ENCODE measurements at places on chromosomes 2 and 18. TPM values are rescaled to one million over a fixed set of nuclear protein-coding genes. Genes with fewer than 3 reads are reported as not detected.

DNA sequence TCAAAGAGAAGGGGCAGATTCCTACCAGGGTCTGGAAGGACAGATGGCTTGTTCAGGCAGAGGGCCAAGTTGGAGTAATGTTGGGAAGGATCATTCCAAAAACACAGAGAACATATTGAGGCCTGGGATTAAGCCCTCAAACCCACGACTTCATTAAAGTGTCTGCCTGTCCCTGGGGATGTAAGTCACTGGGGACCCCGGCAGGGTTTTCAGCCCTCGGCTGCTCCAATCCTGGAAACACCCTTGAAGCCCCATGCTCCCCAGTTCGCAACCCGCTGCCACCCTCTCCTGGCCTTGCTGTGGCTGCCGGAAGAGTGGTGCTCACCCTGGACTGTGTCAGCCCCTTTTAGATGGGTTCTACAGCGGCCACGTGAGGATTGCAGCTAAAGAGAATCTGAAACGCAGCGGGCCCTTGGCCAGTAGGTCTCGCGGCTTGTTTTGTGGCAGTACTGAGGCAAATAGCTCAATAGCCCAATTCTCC is 79.9 kb downstream of the EPAS1 start:
- DNase-seq: no peak
- H3K27ac ChIP-seq: no peak overlapping the region
- no peaks in the 10 kb centered on the region for H3K4me1 ChIP-seq
- H3K36me3 ChIP-seq: no peaks in the 10 kb centered on the region

- H3K27me3 ChIP-seq: peaks cover 3% of the 10 kb centered on the region
- DNase-seq: no peak
These were observed 109.7 kb upstream of the KCNJ3 start for GRCh38 chr2:154588838-154589237.

DNA sequence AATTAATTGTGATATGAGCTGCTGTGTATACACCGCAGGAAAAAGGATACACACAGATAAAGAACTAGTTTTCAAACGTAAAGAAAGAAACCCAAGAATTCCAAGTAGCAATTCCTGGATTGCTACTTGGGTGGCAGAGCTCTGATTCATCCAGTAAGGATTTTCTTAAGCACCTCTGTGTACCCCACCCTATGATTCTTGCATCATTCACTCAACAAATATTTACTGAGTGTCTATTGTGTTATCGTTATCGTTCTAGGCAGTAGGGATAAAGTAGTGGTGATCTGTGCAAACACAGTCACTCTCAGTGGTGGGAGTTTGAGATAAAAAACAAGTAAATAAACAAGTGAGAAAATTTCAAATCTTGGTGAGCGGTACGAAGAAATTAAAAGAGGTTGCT is 4.9 kb upstream of the TMEM200C start:
- H3K4me3 ChIP-seq: no peak overlapping the region
- H3K4me1 ChIP-seq: peaks cover 2% of the 10 kb centered on the region
- H3K27me3 ChIP-seq: peaks cover 15% of the 10 kb centered on the region
- DNase-seq: no peak
- H3K36me3 ChIP-seq: no peaks in the 10 kb centered on the region
- no peak overlapping the region for H3K27ac ChIP-seq

- H3K36me3 ChIP-seq: no peaks in the 10 kb centered on the region
- H3K4me1 ChIP-seq: peaks cover 8% of the 10 kb centered on the region
- H3K27ac ChIP-seq: no peak overlapping the region
- DNase-seq: no peak
These were observed 88.4 kb upstream of the SMAD2 start for GRCh38 chr18:48018851-48019250.

- H3K27me3 ChIP-seq: peaks cover 10% of the 10 kb centered on the region
- no peaks in the 10 kb centered on the region for H3K36me3 ChIP-seq
- no peak overlapping the region for H3K27ac ChIP-seq
- no peaks in the 10 kb centered on the region for H3K4me1 ChIP-seq
- H3K4me3 ChIP-seq: no peak overlapping the region
These were observed 7.7 kb downstream of the CCL20 start for GRCh38 chr2:227821043-227821942.

DNA sequence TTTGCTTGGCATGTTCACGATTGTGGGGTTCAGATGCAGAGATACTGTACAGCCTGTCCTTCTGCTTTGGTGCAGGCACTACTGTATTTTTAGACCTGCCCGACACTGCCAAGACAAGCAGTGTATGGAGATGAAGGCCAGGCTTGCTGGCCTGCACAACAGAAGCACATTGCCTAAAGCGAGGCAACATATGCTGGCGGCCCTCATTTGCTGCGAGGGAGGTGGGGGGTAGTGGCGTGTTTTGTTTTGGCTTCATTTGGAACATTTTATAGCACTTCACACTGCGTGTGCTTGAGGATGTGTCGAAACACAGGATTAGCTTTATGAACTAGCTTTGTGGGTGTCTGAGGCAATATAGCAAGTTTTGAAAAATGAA is 27.0 kb downstream of the TMEM182 start:
- H3K4me3 ChIP-seq: no peak overlapping the region
- H3K4me1 ChIP-seq: no peaks in the 10 kb centered on the region
- DNase-seq: no peak
- no peak overlapping the region for H3K27ac ChIP-seq
- H3K27me3 ChIP-seq: no peaks in the 10 kb centered on the region

PAIP2B gene
- 1.6 TPM for polyA plus RNA-seq

- DNase-seq: no peak
- H3K36me3 ChIP-seq: no peaks in the 10 kb centered on the region
These were observed 1186.9 kb downstream of the LRP1B start for GRCh38 chr2:140943867-140944266.

- peaks cover 5% of the 10 kb centered on the region for H3K27me3 ChIP-seq
- no peak overlapping the region for H3K4me3 ChIP-seq
- H3K27ac ChIP-seq: no peak overlapping the region
- no peak for DNase-seq
- no peaks in the 10 kb centered on the region for H3K4me1 ChIP-seq
These were observed 29.6 kb downstream of the CFAP210 start for GRCh38 chr2:169664600-169664977.

DNA sequence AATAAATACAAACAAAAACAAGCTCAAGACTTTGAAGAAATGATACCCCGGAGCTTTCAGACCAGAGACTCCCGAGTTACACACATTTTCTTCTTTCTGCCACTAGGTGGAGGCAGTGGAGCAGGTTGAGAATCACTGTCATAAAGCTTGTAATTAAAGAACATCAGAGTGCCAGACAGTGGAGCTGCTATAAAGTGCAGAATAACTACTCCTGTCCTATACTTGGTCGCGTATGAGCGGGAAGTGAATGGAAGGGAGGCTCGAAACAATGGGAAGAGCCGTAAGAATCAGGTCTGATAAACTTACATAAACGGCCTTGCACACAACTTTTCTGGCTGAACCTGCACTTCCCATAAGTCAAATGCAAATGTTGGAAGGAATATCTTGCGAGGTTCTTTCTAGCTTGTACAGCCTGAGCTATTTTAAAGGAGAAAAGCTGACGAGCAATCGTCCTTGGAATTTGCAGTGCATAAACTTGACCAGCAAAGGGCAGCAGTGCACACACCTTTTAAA is 189.0 kb downstream of the RPIA start:
- H3K27ac ChIP-seq: no peak overlapping the region
- no peaks in the 10 kb centered on the region for H3K4me1 ChIP-seq
- H3K27me3 ChIP-seq: peaks cover 4% of the 10 kb centered on the region
- no peaks in the 10 kb centered on the region for H3K36me3 ChIP-seq
- DNase-seq: peak; percentile 38
- H3K4me3 ChIP-seq: no peak overlapping the region

NT5DC4 gene
- polyA plus RNA-seq: not detected

DNA sequence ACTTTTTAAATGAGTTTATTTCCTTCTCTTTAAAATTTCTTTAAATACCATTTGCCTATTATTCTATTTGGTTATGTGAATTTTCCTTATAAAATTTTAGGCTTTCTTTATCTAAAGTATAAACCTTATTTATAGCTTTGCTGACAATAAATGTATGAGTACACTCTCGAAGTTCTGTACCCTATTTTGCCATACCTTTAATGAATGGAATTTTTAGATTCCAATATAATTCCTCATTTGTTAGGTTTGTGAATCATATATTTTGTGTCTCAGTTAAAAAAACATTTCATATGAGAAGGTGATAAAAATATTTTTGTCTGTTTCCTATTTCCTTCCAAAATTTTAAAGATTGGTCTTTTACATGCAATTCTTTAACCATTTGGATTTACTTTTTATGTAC is 427.4 kb upstream of the SLC8A1 start:
- H3K36me3 ChIP-seq: no peaks in the 10 kb centered on the region
- no peak overlapping the region for H3K4me3 ChIP-seq
- H3K27me3 ChIP-seq: no peaks in the 10 kb centered on the region
- H3K27ac ChIP-seq: no peak overlapping the region
- no peaks in the 10 kb centered on the region for H3K4me1 ChIP-seq

PPP1R1C gene
- not detected for polyA plus RNA-seq

GRCh38 chr18:48292229-48292628 is 117.0 kb downstream of the ZBTB7C start:
- H3K27ac ChIP-seq: no peak overlapping the region
- H3K4me1 ChIP-seq: no peaks in the 10 kb centered on the region
- DNase-seq: no peak
- H3K27me3 ChIP-seq: peaks cover 2% of the 10 kb centered on the region
- H3K4me3 ChIP-seq: no peak overlapping the region

- no peaks in the 10 kb centered on the region for H3K36me3 ChIP-seq
- H3K27me3 ChIP-seq: no peaks in the 10 kb centered on the region
- H3K27ac ChIP-seq: no peak overlapping the region
- no peaks in the 10 kb centered on the region for H3K4me1 ChIP-seq
These were observed 98.1 kb downstream of the LRRC30 start for GRCh38 chr18:7329016-7329415.

IL37 gene
- not detected for polyA plus RNA-seq

TEKT4 gene
- not detected for polyA plus RNA-seq

- H3K27me3 ChIP-seq: no peaks in the 10 kb centered on the region
- no peaks in the 10 kb centered on the region for H3K4me1 ChIP-seq
- H3K36me3 ChIP-seq: no peaks in the 10 kb centered on the region
- DNase-seq: no peak
These were observed 135.8 kb upstream of the DSEL start for GRCh38 chr18:67652288-67652687.

- peaks cover 100% of the 10 kb centered on the region for H3K4me1 ChIP-seq
- DNase-seq: no peak
- peak overlapping the region; percentile 98 for H3K27ac ChIP-seq
- no peaks in the 10 kb centered on the region for H3K27me3 ChIP-seq
These were observed 10.0 kb downstream of the WIPF1 start for GRCh38 chr2:174587579-174587978.

GRCh38 chr18:39951142-39951720 is 2003.8 kb upstream of the PIK3C3 start:
- H3K27me3 ChIP-seq: no peaks in the 10 kb centered on the region
- H3K27ac ChIP-seq: no peak overlapping the region
- DNase-seq: no peak
- H3K4me3 ChIP-seq: no peak overlapping the region

LBX2 gene
- polyA plus RNA-seq: not detected

DNA sequence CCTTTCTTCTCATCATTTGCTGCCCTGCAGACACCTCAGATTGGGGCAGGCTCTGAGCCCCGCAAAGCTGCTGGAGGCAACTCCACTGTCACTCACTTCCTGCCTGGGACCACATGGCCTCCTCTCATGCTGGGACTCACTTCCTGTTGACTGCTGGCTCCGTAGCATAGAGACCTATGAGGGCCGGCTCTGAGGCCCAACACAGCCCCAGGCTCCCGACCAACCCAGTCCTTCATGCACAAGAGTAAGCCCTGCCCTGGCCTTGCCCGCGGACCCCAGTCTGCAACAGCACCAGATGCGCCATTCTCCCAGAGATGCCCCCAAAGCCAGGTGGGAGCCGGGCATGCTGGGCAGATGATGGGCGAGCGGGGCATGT is 55.7 kb downstream of the DNMT3A start:
- peaks cover 28% of the 10 kb centered on the region for H3K4me1 ChIP-seq
- no peaks in the 10 kb centered on the region for H3K27me3 ChIP-seq
- peak overlapping the region; percentile 78 for H3K4me3 ChIP-seq
- peaks cover 10% of the 10 kb centered on the region for H3K36me3 ChIP-seq
- DNase-seq: peak; percentile 63

ANKRD30B gene
- polyA plus RNA-seq: not detected

DNA sequence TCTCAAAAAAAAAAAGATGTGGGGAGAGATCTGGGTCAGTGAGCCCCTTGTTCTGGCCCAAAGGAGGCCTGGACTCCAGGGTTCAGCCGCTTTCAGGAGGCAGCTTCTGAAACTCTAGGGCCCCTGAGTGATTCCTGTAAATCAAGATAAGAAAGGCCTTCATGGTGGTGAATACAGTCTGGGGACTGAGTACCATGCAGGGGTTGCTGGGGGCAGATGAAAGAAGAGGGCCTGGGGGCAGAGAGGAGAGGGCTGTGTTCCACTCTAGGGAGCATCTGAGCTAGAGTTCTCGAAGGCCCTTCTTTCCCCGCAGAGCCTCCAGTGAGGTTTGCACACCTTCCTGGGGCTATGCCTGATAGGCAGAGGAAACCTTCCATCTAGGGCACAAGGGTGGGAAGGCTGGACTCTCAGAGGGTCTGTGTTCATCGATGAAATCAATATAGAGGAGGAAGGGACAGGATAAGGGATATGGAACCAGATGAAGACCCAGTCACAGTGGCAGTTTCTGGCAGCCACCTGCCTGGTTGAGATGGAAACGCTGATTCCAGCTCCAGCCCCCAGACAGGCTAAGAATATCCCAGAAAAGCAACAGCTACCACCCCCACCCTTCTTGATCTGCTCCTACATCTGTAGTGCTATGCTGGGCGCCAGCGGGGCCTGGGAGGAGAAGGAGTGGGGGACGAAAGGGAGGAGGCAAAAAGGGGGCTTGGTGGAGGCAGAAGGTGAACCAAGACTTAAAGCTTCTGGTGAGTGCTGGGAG is 4.7 kb upstream of the CDK5R2 start:
- H3K4me3 ChIP-seq: no peak overlapping the region
- H3K27ac ChIP-seq: no peak overlapping the region
- H3K4me1 ChIP-seq: peaks cover 8% of the 10 kb centered on the region
- no peak for DNase-seq
- H3K36me3 ChIP-seq: peaks cover 3% of the 10 kb centered on the region
- peaks cover 7% of the 10 kb centered on the region for H3K27me3 ChIP-seq

DNA sequence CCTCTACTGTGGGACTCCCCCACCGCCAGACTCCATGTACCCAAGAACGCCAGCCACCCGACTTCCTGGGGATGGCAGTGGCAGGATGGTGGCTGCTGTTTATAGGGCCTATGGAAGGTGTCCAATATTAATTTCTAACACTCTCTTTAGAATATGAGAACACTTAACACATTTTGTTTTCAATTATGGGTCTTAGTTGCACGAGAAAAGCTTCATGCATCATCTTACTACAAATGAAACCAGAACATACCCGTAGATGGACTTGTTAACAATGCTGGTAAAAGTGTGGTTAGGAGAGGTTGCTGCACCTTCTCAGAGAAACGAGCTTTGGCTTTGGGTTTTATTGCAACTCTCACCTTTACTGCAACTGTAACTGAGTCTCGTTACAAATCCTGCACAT is 335.6 kb upstream of the ID2 start:
- peak overlapping the region; percentile 98 for H3K27ac ChIP-seq
- H3K27me3 ChIP-seq: peaks cover 2% of the 10 kb centered on the region
- peak; percentile 78 for DNase-seq
- peak overlapping the region; percentile 65 for H3K4me3 ChIP-seq
- peaks cover 10% of the 10 kb centered on the region for H3K36me3 ChIP-seq

GRCh38 chr2:176149481-176149938 is 1.8 kb upstream of the HOXD4 start:
- DNase-seq: no peak
- no peak overlapping the region for H3K27ac ChIP-seq
- no peaks in the 10 kb centered on the region for H3K4me1 ChIP-seq

All from immature natural killer cell (primary cell).